M059J (cell line): ENCODE measurements at places on chromosomes 2 and 18. TPM values are rescaled to one million over a fixed set of nuclear protein-coding genes. Genes with fewer than 3 reads are reported as not detected.

- peak; percentile 62 for DNase-seq
Measured at GRCh38 chr2:40093021-40093675, 314.1 kb upstream of the THUMPD2 start.

DNA sequence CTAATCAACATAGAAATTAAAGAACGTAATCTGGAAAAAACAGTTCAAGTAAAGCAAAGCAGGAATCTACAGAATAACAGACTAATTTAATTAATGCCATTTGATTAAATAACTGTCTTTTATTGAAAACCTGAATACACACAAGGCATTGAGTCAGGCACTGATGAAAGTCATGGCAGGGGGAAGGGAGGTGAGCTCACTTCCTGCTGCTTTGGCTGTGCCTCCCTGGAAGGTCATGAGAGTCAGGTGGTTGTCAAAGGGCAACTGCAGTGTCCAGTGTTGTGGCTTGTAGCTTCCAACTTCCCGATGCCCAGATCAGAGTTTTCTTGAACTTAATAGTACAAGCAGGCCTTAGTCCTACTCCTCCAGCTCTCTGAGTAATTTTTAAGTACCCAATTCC, 180.9 kb downstream of the PID1 start:
- DNase-seq: peak; percentile 53

GRCh38 chr2:106288873-106289272, 94.8 kb upstream of the UXS1 start:
- no peak for DNase-seq

GRCh38 chr2:196565106-196565765, 74.3 kb upstream of the CCDC150 start:
- no peak for DNase-seq

DNA sequence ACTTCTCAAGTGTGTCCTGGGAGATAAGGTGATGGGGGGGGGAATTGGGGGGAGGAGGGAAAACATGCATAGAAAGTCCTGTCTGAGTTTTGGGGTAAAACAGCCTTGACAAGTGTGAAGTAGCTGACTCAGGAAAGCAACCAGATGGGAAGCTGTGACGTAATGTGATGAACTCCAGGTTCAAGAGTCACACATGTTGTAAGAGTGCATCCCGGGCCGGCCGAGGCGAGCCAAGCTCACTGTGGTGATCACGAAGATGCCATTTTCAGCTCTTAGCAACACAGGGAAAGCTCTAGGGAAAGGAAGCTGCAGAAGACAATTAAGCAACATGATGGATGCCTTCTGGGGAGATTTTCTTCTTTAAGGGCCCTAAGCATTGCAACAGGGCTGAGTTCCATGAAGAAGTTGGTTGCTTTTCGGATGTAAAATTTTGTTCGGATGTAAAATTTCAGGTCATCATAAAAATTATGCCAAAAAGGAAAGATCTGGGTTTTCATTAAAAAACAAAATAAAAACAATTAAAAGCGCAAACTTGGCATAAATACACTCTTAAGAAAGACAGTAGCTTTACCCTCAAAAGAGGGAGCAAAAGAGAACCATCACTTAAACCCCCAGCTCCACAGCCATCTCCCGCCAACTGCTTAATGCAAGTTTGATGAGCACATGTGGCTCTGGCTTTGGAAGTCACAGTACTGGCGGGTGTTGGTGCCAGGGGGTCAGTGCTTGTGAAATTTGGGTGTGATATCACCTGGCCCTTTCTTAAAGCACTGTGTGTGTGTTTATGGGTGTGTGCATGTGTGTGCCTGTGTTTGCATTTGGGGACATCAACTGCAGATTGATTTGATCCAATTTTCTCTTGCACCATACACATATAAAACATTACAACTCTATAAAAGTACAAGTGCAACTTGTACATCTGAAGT, 19.1 kb downstream of the SERTAD2 start:
- DNase-seq: no peak

DNA sequence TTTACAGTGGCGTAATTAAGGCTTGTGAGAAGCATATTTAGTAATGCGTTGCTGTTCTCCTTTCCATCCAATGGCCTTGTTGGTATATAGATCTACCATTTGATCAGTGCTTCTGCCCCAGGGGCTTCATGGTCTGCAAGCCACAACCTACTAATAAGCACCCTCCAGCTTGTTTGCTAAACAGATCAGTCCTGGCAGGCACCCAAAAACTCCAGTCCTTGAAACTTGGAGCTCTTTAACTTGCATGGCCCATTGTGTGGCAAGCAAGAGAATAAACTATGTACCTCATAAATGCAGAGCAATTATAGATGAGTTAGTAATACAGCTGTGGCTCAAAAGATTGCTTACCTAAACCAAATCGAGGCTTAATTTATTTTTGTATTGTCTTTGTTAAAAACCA, 158.5 kb downstream of the FTCDNL1 start:
- peak; percentile 41 for DNase-seq

- no peak for DNase-seq
Measured at GRCh38 chr2:236122236-236122635, 46.0 kb downstream of the GBX2 start.

DNA sequence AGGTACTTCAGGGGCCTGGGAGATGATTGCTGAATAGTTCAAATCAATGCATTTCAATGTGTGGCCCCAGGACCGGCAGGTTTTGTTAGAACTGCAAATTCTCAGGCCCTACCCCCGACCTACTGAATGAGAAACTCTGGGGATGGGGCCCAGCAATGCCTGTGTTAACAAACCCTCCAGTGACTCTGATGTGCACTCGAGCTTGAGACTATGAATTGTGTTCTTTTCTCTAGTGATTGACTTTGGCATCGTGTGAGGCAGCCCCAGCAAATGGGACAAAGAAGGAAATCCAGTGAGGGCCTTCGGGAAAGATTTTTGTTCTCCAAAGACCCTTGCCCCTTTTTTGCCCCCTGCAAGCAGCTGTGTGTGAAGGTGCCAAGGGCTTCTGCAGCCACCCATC, 22.4 kb downstream of the ALK start:
- DNase-seq: no peak

GRCh38 chr2:113850687-113851086, 39.2 kb upstream of the ACTR3 start:
- DNase-seq: no peak

DNA sequence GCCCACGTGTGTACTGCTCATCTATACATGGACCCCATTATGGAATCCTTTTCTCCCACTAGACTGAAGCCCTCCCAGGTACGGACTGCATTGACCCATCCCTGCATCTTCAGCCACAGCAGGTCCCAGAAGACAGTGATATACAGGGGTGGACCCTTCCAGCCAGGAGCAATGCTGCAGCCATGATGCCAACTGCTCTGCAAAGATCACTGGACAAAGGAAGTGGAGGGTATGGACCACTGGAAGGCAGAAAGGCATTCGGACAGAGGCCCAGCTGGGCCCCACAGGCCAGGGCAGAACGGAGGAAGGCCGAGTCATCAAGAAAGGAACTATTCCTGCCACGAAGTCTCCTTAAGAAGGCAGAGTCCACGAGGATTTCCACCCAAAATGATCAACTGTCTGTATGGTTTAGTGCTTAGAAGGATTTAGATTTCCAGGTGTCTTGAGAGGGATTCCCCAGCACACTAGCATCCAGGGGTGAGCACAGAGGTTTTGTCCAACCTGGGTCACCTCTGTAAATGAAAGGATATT, 93.4 kb downstream of the TWIST2 start:
- no peak for DNase-seq

DNA sequence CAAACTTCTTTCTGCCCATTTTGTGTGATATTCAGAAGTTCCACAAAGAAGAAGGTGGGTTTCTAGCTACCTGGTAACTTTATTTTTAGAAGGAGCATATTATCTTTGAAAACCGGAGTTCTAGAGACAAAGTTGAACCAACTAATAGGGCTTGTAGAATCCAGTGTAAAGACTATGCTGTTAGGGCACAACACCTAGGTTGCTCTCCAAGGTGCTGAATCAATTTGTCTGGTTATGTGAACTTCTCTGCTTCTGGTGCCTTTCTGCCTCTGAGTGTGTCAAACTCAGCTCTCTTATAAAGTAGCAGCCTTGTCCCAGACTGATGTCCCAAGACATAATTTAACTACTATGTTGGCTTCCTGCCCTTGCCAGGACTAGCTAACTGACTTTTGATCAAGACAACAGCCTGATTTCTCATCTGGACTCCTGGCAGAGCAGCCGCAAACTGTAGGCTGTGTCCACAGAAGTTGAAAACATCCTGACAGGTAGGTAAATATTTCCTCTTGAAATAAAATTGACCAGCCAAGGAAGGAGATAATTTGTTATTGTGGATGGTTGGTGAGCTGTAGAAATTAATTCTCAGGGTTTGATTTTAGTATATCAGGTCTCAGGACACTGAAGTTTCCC, 119.4 kb downstream of the CYRIA start:
- DNase-seq: peak; percentile 15

DNA sequence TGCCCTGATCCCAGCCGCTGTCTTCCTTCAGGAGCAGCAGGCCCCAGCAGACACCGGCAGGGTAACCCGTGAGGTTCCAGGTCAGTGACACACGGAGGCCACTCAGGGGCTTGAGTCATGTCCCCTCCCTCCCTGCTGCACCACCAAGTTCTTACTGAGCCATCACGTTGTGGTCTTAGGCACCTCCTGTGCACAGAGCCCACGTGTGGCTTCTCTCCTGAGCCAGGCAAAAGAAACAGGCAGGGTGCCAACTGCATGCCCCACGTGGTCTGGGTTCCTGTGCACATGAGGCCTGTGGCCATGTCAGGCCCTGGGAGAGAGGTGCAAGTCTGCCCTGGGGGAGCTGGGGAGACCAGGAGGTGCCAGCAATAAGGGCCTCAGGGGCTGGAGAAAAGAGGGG, 264.8 kb downstream of the KLHL29 start:
- DNase-seq: peak; percentile 88

DNA sequence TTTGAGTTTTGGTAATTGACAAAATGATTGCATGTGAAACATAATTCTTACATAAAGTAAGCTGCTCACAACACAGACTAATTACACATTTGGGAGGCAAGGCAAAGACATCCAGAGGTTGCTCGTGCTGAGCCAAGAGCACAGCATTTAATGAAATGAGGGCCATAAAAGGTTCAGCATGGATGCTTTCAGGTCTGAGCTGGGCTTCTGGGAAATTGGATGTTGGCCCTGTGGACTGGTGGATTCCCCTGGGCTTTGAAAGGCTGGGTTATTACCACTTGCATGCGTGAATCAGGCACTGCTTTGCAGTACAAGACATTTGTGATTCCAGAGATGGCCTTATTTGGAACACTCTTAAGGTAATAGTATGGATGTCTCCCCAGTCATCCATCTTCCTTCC, 533.5 kb upstream of the NRP2 start:
- DNase-seq: no peak

DNA sequence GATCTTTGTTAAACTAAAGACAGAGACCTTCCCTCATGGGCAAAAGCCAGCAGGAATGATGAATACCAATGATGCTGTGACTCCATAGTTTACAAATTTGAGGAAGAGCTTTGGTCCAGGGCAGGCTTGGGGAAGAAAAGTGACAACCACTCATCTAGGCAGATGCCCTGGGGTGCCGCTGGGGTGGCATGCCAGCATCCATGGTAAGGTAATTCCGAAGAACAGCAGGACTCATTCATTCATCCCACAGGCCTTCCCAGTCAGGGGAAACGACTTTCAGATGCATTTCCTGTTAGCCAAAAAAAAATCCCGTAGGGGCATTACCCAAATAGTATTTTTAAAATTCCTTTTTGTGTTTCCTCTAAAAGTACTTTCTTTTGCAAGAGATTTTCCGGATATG, 180.7 kb upstream of the SERPINE2 start:
- DNase-seq: no peak

- peak; percentile 9 for DNase-seq
Measured at GRCh38 chr2:35080231-35080910, 1275.2 kb upstream of the CRIM1 start.

GRCh38 chr18:61286867-61287266, 46.4 kb upstream of the CDH20 start:
- DNase-seq: no peak

DNA sequence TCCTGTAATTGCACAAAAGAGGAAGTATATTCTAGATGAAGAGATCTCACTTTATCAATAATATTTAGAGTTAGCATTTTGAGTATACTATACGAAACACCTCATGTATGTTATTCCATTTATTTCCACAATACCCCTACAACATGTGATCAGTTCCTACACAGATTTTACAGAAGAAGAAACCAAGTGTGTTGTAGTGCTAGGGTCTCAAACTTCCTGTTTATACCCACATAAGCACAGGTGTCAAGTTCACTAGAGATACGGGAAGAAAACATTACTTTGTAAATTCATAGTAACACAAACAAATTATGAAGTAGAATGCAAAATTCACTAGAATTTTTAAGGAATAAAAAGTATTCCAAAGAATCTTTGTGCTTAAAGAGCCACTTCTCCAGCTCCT, 46.4 kb downstream of the KCTD18 start:
- no peak for DNase-seq

- DNase-seq: no peak
Measured at GRCh38 chr2:38474021-38474456, 97.0 kb upstream of the ATL2 start.

- DNase-seq: no peak
Measured at GRCh38 chr2:45199973-45200372, 190.7 kb upstream of the SIX2 start.

DNA sequence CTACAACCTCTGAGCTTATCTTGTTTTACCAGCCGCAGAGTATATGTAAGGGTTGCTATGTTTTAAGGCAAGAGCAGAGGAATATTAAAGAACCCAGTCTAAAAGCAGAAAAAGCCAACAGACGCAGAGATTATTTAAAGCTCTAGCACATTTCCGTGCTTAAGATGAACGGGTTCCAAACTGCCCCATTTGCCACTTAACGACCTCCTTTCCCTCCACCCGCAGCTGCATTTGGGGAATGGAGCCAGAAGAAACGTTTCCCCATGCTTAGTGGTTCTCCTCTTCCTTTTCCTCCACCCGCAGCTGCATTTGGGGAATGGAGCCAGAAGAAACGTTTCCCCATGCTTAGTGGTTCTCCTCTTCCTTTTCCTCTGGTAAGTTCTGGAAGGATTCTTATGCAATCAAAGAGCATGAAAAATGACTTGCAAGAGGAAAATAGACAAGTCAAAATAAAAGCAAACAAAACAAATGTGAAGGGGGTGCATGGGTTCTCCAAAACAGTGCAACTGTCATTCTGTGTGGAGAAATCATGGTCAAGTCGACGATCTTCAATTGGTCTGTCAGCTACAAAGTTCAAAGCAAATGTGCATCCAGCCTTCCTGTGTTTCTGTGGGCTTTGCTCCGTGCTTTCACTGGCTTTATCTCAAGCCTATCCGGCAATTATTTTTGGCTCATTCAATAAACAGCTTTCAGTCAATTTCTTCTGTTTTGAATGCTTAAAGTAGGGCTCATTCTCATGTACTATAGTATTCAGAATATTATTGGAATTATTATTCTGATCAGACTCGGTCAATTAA, 57.8 kb downstream of the DIPK1C start:
- no peak for DNase-seq

GRCh38 chr2:42770288-42771131, 6.6 kb upstream of the OXER1 start:
- peak; percentile 37 for DNase-seq

Gene PLEK
- total RNA-seq: 0.25 TPM in 1 of 2 replicates, not detected in the other

Gene CCDC74B
- 4.2 and 5.8 TPM in 2 replicates for total RNA-seq

Gene PRKAG3
- total RNA-seq: not detected in 2 replicates

Gene GPN1
- total RNA-seq: 39.3 and 44.7 TPM in 2 replicates

Gene GKN2
- total RNA-seq: not detected in 2 replicates

Gene PAX8
- total RNA-seq: 5.2 and 6.1 TPM in 2 replicates

Gene CTAGE1
- total RNA-seq: 0.15 TPM in 1 of 2 replicates, not detected in the other

Gene CFAP65
- total RNA-seq: not detected in 2 replicates

Gene STARD6
- total RNA-seq: not detected in 2 replicates

Gene GPR39
- total RNA-seq: 8.2 and 10.7 TPM in 2 replicates

Gene TMEM169
- total RNA-seq: 1.3 TPM in 1 of 2 replicates, not detected in the other

Gene CXCR1
- not detected in 2 replicates for total RNA-seq

Gene NGEF
- 3.5 and 7.8 TPM in 2 replicates for total RNA-seq

Gene VWA3B
- total RNA-seq: not detected in 2 replicates
